ENCODE measurements at places on chromosomes 13 and 19.

GRCh38 chr19:2841855-2842574, 740 bp downstream of the ZNF555 start:
- DNase-seq = no peak

GRCh38 chr13:31369213-31369612, 169.4 kb downstream of the B3GLCT start:
- DNase-seq = no peak

DNA sequence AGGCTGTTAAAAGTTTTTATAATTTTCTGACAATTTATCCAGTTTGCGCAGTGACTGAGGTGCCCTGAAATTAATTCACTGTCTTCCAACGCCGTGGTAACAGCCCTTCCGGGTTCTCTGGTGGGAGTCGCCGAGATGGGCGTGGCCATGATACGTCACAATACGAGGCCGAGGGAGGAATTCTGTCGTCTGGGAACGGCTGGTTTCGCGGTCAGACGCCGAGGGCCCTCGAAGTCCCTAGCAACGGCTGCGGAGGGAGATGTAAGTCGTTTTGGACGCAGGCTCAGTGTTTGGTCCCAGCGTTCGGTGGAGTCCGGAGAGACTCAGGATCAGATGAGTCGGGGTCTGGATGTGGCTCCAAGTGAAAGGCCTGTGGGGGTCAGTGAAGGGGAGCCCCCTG, 21.7 kb downstream of the ZNF613 start:
- DNase-seq = no peak

DNA sequence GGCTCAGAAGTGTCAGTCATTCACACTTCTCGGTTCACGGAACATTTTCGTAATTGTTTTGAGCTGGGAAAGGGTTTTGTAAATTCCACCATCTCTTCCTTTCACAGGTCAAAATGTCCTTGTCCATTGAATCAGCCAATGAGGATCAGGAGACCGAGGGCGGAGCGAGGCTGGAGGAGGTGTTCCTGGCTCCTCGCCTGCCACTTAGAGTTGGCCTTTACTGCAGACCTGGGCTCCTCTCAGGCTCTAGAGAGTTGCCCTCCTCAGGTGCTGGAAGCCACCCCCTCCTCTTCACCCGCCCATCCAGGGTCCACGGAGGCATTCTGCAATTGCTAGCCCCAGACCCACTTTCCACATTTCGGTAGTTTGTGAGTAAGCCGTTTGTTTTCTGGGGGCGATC, 370.4 kb downstream of the IRS2 start:
- DNase-seq = no peak

- DNase-seq = peak; percentile 3
These were observed 583 bp upstream of the ZNF480 start for GRCh38 chr19:52296400-52296772.

GRCh38 chr19:13031917-13032623, 36.8 kb downstream of the NFIX start:
- no peak for DNase-seq
